Karpas-422 (cell line): ENCODE measurements at places on chromosomes 3 and 15. TPM values are rescaled to one million over a fixed set of nuclear protein-coding genes. Genes with fewer than 3 reads are reported as not detected.

DNA sequence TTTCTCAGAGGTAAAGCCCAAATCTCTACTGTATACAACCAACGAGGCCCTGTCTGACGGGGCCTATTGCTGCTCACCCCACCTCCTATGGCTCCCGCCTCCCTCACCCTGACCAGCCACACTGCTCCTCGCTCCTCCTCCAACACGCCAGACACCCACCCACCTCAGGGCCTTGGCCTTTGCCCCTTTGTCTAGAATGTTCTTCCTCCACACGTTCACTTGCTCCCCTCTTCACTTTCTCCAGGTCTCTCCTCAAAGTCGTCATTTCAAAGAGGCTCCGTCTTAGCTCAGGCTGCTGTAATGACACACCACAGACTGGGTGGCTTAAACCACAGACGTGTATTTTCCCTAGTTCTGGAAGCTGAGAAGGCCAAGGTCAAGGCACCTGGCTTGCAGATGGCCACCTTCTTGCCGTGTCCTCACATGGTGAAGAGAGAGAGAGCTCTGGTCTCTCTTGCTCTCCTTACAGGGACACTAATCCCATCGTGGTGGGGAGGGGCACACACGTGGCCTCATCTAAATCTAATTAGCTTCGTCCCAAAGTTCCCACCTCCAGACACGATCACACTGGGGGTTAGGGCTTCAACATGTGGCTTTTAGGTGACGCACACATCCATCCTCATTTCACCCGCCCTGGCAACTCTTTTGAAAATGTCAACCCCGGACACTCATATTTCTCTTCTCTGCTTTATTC, 98.2 kb downstream of the TLE3 start:
- H3K4me3 ChIP-seq, result no peak overlapping the region
- H3K4me1 ChIP-seq, result peaks cover 36% of the 10 kb centered on the region
- H3K36me3 ChIP-seq, result no peaks in the 10 kb centered on the region
- DNase-seq, result no peak
- no peak overlapping the region for H3K27ac ChIP-seq

DNA sequence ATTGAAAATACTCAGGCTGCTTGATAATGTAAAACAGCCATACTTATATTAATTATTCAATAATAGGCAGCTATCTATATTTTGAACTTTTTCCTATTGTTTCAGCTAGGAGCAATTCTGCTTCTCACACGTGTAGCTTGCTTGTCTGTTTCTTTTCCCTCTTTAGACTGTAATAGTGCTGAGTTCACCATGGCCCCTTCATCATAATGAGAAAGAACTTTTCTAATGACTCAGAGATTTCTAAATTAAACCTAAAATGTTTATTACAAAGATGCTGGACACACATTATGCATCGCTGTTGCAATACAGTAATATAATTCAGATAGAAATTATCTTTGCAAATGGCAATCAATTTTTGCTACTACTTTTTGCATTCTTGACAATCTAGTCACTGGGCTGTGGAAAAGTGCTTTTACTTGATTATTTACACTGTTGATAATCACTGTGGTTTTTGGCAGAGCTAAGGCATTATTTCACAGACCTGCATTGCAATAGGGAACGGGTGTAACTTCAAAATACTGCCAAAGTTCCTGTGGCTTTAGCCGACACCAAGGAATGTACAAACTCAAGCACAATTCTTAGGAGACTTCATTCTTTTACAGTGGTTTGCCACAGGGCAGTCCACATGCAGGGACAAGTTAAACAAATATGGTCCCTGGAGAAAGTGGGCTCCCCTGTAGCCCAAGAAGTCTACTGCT, 281.0 kb upstream of the TBL1XR1 start:
- no peak overlapping the region for H3K27ac ChIP-seq
- no peaks in the 10 kb centered on the region for H3K36me3 ChIP-seq
- no peak for DNase-seq
- H3K4me1 ChIP-seq, result no peaks in the 10 kb centered on the region
- no peaks in the 10 kb centered on the region for H3K27me3 ChIP-seq
- H3K4me3 ChIP-seq, result no peak overlapping the region

GRCh38 chr15:54582863-54583643, 604.8 kb downstream of the UNC13C start:
- H3K27me3 ChIP-seq, result no peaks in the 10 kb centered on the region
- no peaks in the 10 kb centered on the region for H3K4me1 ChIP-seq
- no peak overlapping the region for H3K4me3 ChIP-seq
- H3K36me3 ChIP-seq, result no peaks in the 10 kb centered on the region

GRCh38 chr3:144036498-144036897, 64.9 kb downstream of the DIPK2A start:
- no peaks in the 10 kb centered on the region for H3K27me3 ChIP-seq
- H3K36me3 ChIP-seq, result no peaks in the 10 kb centered on the region
- H3K27ac ChIP-seq, result no peak overlapping the region
- H3K4me1 ChIP-seq, result no peaks in the 10 kb centered on the region

DNA sequence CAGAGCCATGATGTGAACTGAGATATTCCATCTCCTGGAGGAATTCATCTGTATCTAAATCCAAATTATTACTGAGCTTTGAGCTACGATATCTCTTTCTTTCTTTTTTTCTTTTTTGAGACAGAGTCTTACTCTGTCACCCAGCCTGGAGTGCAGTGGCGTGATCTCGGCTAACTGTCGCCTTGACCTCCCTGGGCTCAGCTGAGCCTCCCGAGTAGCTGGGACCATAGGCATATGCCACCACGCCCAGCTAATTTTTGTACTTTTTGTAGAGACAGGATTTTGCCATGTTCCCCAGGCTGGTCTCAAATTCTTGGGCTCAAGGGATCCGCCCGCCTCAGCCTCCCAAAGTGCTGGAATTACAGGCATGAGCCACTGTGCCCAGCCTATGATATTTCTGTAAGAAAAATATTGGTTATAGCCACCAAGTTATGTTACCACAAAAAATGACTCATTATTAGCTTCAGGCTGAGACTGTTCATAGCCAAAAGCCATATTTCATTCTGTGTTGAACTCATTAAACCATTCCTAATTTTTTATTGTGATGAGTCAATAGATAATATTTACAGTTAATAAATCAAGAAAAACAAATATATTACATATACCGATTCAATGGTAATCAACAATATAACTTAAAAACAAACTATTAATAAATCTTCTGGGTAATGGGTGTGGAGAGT, 27.1 kb upstream of the SLC30A4 start:
- peaks cover 2% of the 10 kb centered on the region for H3K4me1 ChIP-seq
- H3K4me3 ChIP-seq, result no peak overlapping the region
- no peaks in the 10 kb centered on the region for H3K27me3 ChIP-seq
- H3K36me3 ChIP-seq, result no peaks in the 10 kb centered on the region
- H3K27ac ChIP-seq, result no peak overlapping the region
- DNase-seq, result no peak

GRCh38 chr15:31328428-31328968, 1.9 kb downstream of the KLF13 start:
- H3K4me1 ChIP-seq, result peaks cover 73% of the 10 kb centered on the region
- H3K27me3 ChIP-seq, result no peaks in the 10 kb centered on the region; the same call in 1 of the 2 replicates
- H3K36me3 ChIP-seq, result no peaks in the 10 kb centered on the region
- DNase-seq, result peak; percentile 73

- H3K4me1 ChIP-seq, result peaks cover 100% of the 10 kb centered on the region
- H3K27me3 ChIP-seq, result no peaks in the 10 kb centered on the region
- DNase-seq, result no peak
- H3K36me3 ChIP-seq, result peaks cover 22% of the 10 kb centered on the region
Measured at GRCh38 chr3:71268462-71268999, 315.0 kb downstream of the FOXP1 start.

- no peaks in the 10 kb centered on the region for H3K36me3 ChIP-seq
- DNase-seq, result no peak
- no peaks in the 10 kb centered on the region for H3K4me1 ChIP-seq
- H3K4me3 ChIP-seq, result no peak overlapping the region
- H3K27me3 ChIP-seq, result no peaks in the 10 kb centered on the region
Measured at GRCh38 chr3:120670576-120670975, 11.5 kb downstream of the HGD start.

DNA sequence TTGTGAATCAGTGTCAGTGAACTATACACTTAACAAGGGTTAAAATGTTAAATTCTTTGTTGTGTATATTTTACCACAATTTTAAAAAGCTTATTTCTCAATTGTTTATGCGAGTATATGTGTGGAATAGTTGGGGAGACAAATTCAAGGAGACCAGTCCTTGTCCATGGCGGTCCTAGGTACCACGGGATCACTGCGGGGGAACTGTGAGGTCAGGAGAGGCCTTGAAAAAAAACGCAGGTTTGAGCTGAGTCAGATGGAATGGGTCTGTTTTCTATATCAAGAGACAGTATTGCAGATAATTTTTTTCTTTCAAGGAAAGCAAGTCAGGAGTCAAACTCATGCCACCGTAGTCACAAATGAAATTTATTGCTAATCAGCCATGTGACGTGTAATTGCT, 18.5 kb downstream of the IGF1R start:
- no peaks in the 10 kb centered on the region for H3K27me3 ChIP-seq
- no peak overlapping the region for H3K4me3 ChIP-seq
- H3K27ac ChIP-seq, result no peak overlapping the region
- H3K36me3 ChIP-seq, result no peaks in the 10 kb centered on the region

DNA sequence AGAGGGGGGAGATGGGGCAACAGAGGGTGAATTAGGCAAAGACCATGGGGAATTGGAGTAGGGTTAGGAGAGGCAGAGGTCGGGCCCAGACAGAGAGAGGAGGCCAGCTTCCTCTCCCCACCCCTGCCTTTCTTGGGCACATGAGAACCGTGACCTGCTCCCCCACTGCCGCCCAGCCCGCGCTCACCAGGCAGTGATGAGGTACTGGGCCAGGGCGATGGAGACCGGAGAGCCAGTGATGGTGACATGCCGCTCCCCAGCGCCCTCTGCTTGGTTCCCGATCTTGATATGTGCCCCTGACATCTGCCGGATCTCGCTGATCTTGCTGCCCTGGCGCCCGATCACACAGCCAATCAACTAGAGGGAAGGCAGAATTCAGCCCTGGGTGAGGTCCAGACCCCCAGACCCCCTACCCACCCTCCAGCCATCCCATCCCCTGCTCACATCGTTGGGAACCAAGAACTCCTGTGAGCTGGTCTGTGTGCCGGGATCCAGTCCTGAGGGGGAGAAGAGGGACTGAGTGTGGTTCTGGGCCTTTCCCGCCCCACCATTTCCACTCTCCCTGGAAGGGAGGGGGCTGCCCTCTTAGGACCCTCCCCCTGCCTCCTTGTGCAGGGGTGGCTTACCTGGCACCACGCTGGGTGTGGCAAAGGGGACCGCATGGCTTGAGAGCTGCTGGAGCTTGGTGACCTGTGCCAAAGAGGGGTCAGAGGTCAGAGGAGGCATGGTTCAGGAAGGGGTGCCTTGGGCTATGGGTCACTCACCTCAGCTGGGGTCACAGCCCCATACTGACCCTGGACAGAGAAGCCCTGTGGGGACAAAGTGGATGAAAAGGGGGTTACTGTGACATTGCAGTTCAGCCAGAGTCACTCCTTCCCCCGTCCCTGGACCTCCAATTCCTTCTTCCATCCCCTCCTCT, 3.7 kb downstream of the GPR62 start:
- H3K4me1 ChIP-seq, result no peaks in the 10 kb centered on the region
- H3K27ac ChIP-seq, result no peak overlapping the region
- no peaks in the 10 kb centered on the region for H3K36me3 ChIP-seq
- no peak for DNase-seq

- DNase-seq, result no peak
- no peaks in the 10 kb centered on the region for H3K4me1 ChIP-seq
- H3K4me3 ChIP-seq, result no peak overlapping the region
- no peaks in the 10 kb centered on the region for H3K27me3 ChIP-seq
- H3K27ac ChIP-seq, result no peak overlapping the region
- no peaks in the 10 kb centered on the region; the same call in 1 of the 2 replicates for H3K36me3 ChIP-seq
Measured at GRCh38 chr3:47908744-47909143, 105.8 kb downstream of the DHX30 start.

DNA sequence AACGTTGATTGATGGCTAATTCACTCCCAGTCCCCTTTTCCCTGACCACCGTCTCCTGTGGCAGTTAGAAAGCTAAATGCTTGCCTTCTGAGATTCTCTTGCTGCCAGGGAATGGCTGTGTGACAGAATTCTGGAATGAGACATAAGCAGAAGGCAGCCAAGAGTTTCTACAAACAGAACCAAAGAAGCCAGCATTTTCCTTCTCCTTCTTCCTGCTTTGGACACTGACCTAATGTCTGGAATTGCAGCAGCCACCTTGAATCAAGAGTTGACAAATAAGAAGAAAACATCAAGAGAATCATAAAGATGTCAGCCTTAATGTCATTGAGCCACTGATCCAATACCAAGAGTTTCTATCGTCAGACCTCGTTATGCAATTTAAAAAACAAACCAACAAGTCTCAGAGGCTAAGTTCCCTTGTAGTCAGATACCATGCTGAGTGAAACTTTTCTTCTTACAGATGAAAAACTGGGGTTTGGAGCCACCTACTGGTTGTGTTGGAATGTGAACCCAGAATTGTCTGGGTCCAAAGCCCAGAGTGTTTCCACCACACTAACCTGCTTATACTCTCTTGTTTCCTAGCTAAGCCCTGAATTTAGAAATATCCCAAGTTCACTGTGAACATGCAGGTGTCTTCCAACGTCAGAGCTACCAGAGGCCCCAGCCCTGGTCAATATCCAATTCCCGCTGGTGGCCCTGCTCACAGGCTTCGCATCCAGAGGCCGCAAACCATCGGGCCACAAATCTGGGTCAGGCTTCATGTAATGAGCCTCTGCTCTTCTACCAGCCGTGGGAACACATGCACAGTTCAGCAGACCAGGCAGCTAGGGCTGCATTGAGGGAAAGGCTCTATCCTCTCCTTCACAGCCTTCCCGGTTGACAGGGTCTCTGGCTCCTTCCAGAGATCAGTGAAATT, 42.5 kb downstream of the MCF2L2 start:
- peak; percentile 95 for DNase-seq
- H3K27ac ChIP-seq, result no peak overlapping the region
- no peaks in the 10 kb centered on the region for H3K27me3 ChIP-seq
- no peak overlapping the region for H3K4me3 ChIP-seq
- H3K4me1 ChIP-seq, result peaks cover 32% of the 10 kb centered on the region
- H3K36me3 ChIP-seq, result no peaks in the 10 kb centered on the region

GRCh38 chr3:42090973-42091731, at the start of gene TRAK1:
TSS of gene TRAK1 (plus strand) at chr3:42091357. CDS start at chr3:42091470, 113 bp downstream.
- peaks cover 16% of the 10 kb centered on the region; the same call in 1 of the 2 replicates for H3K36me3 ChIP-seq
- DNase-seq, result no peak
- no peak within 1 kb of the TSS for H3K27ac ChIP-seq
- peaks cover 24% of the 10 kb centered on the region for H3K4me1 ChIP-seq

DNA sequence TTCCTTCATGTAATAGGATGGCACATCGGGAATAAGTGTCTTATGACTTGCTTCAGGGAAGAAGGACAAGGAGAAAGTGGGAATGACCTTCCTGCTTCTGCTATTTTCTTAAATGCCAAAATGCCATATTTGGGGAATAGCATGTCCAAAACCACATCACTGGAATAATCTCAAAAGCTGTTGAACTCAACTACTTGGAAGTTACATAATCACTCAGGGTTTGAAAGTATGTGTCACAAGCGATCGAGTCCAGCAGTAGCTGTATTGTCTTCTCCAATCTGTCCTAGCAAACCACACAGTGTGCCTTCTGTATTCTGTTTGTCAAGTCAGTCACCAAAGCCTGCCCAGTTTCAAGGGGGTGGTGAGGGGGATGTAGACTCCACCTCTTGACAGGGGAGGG, 58.3 kb upstream of the GADL1 start:
- no peaks in the 10 kb centered on the region for H3K36me3 ChIP-seq
- H3K27ac ChIP-seq, result no peak overlapping the region
- H3K4me3 ChIP-seq, result no peak overlapping the region
- no peaks in the 10 kb centered on the region for H3K4me1 ChIP-seq
- no peaks in the 10 kb centered on the region for H3K27me3 ChIP-seq

RSRC1 gene
- 95.2 and 101 TPM in 2 replicates for total RNA-seq

IL16 gene
- 3.3 and 4.4 TPM in 2 replicates for total RNA-seq

CCNB2 gene
- total RNA-seq, result 35.4 and 65.2 TPM in 2 replicates

PTPN9 gene
- 22.4 and 31.2 TPM in 2 replicates for total RNA-seq

GAP43 gene
- total RNA-seq, result not detected in 2 replicates

FGF7 gene
- 0.71 TPM in 1 of 2 replicates, not detected in the other for total RNA-seq

KBTBD8 gene
- 22.7 and 79.9 TPM in 2 replicates for total RNA-seq

NDN gene
- not detected in 2 replicates for total RNA-seq

GPR149 gene
- total RNA-seq, result not detected in 2 replicates

RTP1 gene
- total RNA-seq, result 1.2 TPM in 1 of 2 replicates, not detected in the other

SOX14 gene
- not detected in 2 replicates for total RNA-seq

UROC1 gene
- not detected in 2 replicates for total RNA-seq

ARMC8 gene
- total RNA-seq, result 22.0 and 64.0 TPM in 2 replicates

BUB1B gene
- total RNA-seq, result 58.2 and 60.1 TPM in 2 replicates
